ENCODE measurements at places on chromosomes 12 and 14.

DNA sequence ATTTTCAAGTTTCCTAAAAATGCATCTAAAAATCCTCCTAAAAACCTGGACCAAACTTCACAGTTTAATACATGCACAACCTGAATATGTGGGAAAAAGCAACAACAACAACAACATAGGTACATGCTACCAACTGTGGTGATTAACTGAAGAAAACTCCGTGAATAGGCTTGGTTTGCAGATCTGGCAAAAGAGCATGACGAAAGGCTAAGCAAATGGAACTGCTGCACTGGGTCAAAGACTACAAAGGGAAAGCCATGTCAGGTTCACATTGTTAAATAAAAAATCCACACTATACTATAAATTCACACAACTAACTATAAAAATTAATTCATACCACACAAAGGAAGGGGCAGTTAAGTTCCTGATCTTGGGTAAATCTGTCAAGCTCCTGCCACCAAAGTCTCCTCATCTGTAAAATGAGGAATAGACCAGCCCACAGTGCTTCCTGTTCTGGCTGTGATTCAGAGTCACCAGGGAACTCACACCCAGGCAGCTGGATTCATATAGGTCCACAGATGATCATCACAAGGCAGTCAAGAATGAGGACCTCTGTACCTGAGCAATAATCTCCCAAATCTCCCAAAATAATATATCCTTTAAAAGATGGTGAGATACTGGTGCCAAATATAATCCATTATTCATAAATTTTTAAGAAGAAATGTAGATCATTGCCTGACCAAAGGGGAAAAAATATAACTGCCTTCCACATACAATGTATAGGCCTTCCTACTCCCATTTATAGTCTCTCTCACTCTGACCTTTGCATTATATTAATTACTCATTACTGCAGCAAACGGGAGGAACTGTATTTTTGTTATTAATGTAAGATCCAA, 7.0 kb downstream of the CORO1C start:
- no peak overlapping the region for H3K4me3 ChIP-seq
- H3K27me3 ChIP-seq: no peaks in the 10 kb centered on the region
- no peaks in the 10 kb centered on the region for H3K36me3 ChIP-seq
- H3K4me1 ChIP-seq: no peaks in the 10 kb centered on the region

GRCh38 chr12:53995378-53996239, 4.4 kb upstream of the HOXC9 start:
- peaks cover 100% of the 10 kb centered on the region for H3K27me3 ChIP-seq
- H3K27ac ChIP-seq: no peak overlapping the region
- DNase-seq: peak; percentile 89
- no peak overlapping the region for H3K4me3 ChIP-seq
- H3K4me1 ChIP-seq: no peaks in the 10 kb centered on the region

GRCh38 chr12:103560604-103561101, 26.4 kb upstream of the STAB2 start:
- no peaks in the 10 kb centered on the region for H3K27me3 ChIP-seq
- H3K4me1 ChIP-seq: no peaks in the 10 kb centered on the region
- H3K27ac ChIP-seq: no peak overlapping the region
- no peaks in the 10 kb centered on the region for H3K36me3 ChIP-seq
- no peak overlapping the region for H3K4me3 ChIP-seq
- DNase-seq: no peak

GRCh38 chr12:123200414-123200813, 32.5 kb downstream of the MPHOSPH9 start:
- peaks cover 72% of the 10 kb centered on the region for H3K36me3 ChIP-seq
- H3K27ac ChIP-seq: no peak overlapping the region
- H3K4me1 ChIP-seq: no peaks in the 10 kb centered on the region
- DNase-seq: no peak
- H3K27me3 ChIP-seq: no peaks in the 10 kb centered on the region

DNA sequence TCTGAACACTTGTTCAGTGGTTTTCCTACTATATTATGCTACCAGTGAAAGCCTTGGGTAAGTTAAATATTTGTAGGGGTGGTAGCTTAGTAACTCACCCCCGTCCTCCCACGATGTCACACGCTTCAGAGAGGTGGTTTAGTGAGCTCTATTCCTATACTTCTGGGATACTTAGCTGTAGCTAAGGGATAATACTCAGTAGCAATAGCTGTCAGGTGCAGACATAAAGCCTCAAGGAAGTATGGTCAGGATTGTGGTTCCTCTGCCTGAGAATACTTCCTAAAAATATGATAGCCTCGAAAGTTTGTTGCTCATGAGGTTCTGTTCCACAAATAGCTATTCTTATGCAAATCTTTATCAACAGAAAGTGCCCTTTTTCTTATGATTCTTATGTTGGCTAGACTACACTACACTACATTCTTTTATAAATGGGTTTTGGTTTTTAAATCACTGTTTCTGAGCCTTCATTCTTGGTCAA, 11.9 kb downstream of the DLST start:
- H3K36me3 ChIP-seq: peaks cover 87% of the 10 kb centered on the region
- DNase-seq: no peak
- no peak overlapping the region for H3K27ac ChIP-seq
- no peaks in the 10 kb centered on the region for H3K27me3 ChIP-seq
- H3K4me3 ChIP-seq: no peak overlapping the region

DNA sequence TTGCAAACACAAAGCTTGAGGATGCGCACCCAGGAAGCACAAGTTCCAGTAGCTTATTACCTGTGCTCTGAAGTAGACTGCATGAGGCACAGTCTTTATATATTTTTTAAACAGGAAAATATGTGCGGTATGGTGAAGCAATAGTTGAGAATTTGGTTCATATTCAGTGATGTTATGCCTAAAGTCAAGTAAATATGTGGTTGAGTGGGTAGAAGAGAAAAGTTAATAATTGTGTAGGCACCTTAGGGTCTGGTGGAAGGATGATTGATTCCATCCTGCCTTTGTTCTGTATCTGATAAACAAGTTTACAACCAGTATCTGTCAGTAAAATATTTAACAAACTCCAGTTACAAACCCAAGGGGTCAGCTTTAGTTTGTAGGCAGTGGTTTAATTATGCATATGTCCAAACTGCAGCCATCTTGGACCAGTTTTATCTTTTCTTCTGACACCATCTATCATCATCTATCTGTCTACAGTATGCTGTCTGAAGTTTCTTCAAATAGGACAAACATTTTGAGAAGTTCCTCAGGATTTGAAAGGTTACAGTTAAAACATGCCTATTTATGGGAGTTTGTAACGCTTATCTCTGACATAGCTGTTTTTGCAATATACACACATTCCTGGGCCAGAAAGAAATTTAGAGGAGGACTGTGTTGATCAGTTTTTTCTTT, 10.8 kb downstream of the SINHCAF start:
- no peak for DNase-seq
- no peak overlapping the region for H3K4me3 ChIP-seq
- no peaks in the 10 kb centered on the region for H3K27me3 ChIP-seq
- no peak overlapping the region for H3K27ac ChIP-seq
- peaks cover 16% of the 10 kb centered on the region for H3K4me1 ChIP-seq

DNA sequence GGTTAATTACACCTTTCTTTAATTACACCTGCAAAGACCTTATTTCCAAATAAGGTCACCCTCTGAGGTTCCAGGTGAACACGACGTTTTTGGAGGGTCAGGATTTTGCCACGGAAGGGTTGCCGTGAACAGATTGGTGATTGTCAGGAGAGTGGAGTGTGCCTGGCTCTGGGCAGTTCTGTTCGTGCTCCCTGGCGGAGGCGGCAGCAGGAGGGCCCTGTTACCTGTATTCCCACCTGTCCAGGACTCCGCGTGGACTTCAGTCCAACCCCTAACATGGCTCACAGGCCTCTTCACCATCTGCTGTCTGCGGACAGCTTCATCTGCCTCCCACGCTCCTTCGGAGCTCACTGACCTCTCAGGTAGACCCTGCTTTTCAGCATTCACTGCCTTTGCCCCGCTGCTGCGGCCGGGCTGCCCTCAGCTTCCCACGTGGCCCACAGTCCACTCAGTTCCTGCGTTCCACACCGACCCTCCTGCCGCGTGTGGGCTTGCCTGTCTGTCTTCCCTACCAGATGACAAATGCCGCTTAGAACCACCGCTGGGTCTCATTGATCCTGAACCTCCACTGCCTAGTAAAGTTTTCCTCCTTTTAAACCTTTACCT, 187.5 kb upstream of the DIO3 start:
- no peaks in the 10 kb centered on the region for H3K4me1 ChIP-seq
- H3K36me3 ChIP-seq: no peaks in the 10 kb centered on the region
- H3K27me3 ChIP-seq: peaks cover 17% of the 10 kb centered on the region
- H3K4me3 ChIP-seq: no peak overlapping the region
- no peak overlapping the region for H3K27ac ChIP-seq

DNA sequence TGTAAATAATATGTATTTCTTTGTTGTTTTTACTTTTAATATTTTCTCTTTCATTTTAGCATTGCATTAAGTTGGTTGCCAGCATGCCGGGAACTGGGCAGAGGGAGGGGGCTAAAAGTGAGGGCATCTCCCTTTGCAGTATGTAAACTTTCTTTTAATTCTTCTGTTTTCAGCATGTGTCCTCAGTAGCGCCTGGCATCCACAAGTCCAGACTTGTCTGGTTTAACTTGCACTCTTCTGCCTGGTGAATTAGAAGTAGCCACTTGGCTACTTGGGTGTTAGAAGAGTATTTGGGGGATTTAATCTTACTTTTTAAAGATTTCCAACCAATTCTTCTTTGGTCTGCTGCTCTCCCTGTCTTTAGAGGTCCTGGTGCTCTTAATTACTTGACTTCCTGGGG, 117.2 kb upstream of the SCAF11 start:
- no peaks in the 10 kb centered on the region for H3K27me3 ChIP-seq
- no peak for DNase-seq

- H3K27me3 ChIP-seq: no peaks in the 10 kb centered on the region
- no peak overlapping the region for H3K27ac ChIP-seq
- H3K4me3 ChIP-seq: no peak overlapping the region
- no peaks in the 10 kb centered on the region for H3K4me1 ChIP-seq
Measured at GRCh38 chr14:46472261-46472660, 179.3 kb downstream of the RPL10L start.

- H3K27ac ChIP-seq: no peak overlapping the region
- no peak overlapping the region for H3K4me3 ChIP-seq
- no peaks in the 10 kb centered on the region for H3K36me3 ChIP-seq
- no peak for DNase-seq
Measured at GRCh38 chr12:46518729-46519128, 146.2 kb upstream of the SLC38A2 start.

GRCh38 chr14:55327179-55327578, 56.0 kb downstream of the FBXO34 start:
- DNase-seq: no peak
- no peak overlapping the region for H3K27ac ChIP-seq
- H3K4me3 ChIP-seq: no peak overlapping the region
- no peaks in the 10 kb centered on the region for H3K27me3 ChIP-seq
- peaks cover 43% of the 10 kb centered on the region for H3K36me3 ChIP-seq

DNA sequence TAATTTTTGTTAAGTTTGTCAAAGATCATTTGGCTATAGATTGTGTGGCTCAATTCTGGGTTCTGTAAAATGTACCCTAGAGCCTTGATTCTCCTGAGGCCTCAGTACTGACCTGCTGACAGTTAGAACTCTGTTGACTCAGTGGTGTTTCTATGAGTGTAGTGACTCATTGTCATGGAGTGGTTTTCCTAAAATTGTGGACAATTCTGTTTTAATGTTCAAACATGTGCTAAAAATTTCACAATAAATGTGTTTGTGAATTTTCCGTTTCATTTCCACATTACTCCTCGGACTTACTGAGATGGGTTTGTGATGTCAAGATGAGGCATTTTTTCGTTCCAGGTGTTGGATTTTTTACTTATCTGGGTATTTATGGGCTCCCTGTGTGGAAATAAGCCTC, 695.9 kb downstream of the TMEM121 start:
- no peak overlapping the region for H3K27ac ChIP-seq
- no peaks in the 10 kb centered on the region for H3K4me1 ChIP-seq
- no peaks in the 10 kb centered on the region for H3K27me3 ChIP-seq
- DNase-seq: no peak
- no peak overlapping the region for H3K4me3 ChIP-seq
- no peaks in the 10 kb centered on the region for H3K36me3 ChIP-seq

DNA sequence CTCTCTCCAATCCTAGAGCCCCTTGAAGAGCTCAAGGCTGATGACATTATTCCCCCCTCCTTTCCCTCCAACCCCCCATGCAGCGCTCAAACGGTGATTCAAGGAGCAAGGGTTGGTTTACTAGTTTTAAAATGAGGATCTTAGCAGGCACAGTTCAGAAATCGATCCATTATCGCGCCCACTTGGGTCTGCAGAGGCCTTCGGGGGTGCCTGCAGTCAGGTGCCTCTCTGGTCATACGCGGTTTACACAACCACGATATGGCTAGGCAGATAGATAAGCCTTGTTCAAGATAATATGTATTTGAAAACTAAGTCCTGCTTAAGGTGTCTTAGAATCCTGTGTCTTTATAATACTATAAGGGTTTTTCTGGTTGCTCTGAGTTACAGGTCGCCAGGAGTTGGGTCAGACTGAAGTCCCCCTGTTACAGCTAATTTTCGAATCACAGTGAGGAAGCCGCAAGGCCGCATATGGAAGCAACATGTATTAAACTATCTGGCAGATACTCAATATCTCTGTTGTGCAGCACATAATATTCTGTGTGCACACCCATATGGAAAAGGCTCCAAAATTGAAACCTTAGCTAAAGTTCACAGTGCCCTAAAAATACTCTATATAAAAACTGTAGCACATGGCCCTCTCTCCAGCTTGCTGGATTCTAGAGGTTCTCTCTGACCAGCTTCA, 10.0 kb downstream of the BHLHE41 start:
- no peaks in the 10 kb centered on the region for H3K36me3 ChIP-seq
- H3K27me3 ChIP-seq: peaks cover 17% of the 10 kb centered on the region
- DNase-seq: no peak
- peak overlapping the region; percentile 47 for H3K27ac ChIP-seq
- H3K4me1 ChIP-seq: peaks cover 8% of the 10 kb centered on the region
- peak overlapping the region; percentile 77 for H3K4me3 ChIP-seq

DNA sequence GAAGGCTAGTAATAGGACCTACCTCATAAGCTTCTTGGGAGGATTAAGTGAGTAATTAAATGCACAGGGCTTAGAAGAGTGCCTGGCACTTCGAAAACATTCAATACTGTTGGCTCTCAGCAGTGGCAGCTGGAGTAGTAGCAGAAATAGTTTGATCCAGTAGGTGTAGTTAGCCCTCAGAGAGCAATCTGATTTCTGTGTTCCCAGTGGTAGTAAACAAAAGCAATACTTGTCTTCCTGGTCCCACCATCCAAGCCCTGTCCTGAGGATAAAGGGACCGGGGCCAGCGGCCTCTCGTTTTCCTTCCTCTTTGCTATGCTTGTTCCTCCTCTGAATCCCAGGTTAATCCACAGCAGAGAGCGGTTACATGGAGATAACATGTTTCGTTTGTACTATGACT, 131.6 kb downstream of the SAMD4A start:
- no peak for DNase-seq
- H3K27ac ChIP-seq: no peak overlapping the region
- H3K4me3 ChIP-seq: no peak overlapping the region
- no peaks in the 10 kb centered on the region for H3K27me3 ChIP-seq

DNA sequence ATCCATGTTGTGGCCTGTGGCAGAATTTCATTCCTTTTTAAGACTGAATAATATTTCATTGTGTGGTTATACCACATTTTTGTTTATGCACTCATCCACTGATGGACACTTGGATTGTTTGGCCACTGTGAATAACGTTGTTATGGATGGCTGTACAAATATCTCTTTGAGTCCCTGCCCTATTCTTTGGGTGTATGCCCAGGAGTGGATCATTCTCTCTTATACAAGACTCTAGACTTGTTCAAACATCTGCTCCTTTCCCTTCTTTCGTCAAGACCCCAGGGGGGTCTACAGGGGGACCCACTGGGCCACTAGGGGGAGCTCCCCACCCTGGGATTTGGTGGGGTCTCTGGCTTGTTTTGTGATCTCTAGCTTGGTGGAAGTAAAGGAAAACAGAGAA, 77.4 kb downstream of the FBXL14 start:
- no peak overlapping the region for H3K4me3 ChIP-seq
- H3K4me1 ChIP-seq: peaks cover 9% of the 10 kb centered on the region
- no peak overlapping the region for H3K27ac ChIP-seq
- DNase-seq: peak; percentile 94
- H3K36me3 ChIP-seq: no peaks in the 10 kb centered on the region

Data from endodermal cell (in vitro differentiated cells).